ENCODE measurements at places on chromosomes 13 and 19.

DNA sequence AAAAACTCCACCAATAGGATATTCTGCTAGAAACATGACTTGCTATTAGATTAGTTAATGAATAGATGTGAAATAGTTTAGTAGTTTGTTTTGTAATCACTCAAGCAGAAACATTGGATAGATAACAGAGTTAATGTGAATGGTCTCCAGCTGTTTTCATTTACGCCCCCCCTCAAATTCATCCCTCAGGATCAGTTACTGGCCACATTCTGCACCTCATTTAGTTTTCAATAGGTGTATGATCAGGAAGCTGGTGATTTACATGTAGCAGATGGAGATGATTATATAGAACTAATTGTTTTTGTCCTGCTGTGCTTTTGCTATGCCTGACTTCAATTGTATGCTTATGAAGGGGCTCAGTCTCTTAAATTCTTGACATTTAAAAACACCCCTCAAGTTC, 759.0 kb downstream of the SLITRK6 start:
- no peak for DNase-seq

DNA sequence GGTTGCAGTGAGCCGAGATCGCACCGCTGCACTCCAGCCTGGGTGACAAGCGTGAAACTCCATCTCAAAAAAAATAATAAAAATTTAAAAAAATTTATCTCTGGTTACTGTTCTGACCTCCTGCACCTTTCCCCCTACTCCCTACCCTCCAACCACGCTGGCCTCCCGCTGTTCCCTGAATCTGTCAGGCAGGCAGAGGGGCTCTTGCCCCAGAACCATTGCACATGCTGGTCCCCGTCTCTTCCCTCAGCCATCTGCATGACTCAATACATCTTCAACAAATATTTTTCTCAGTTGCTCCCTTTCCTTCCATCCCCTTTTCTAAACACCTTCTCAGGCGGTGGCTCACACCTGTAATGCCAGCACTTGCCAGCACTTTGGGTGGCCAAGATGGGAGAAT, 1.1 kb upstream of the FAM187B start:
- no peak for DNase-seq

- no peak for DNase-seq
These were observed 14.6 kb downstream of the PDS5B start for GRCh38 chr13:32600890-32601289.

- no peak for DNase-seq
These were observed 233.7 kb upstream of the IPO5 start for GRCh38 chr13:97719736-97720135.

GRCh38 chr13:60139272-60139671, 24.5 kb downstream of the DIAPH3 start:
- DNase-seq, result no peak

DNA sequence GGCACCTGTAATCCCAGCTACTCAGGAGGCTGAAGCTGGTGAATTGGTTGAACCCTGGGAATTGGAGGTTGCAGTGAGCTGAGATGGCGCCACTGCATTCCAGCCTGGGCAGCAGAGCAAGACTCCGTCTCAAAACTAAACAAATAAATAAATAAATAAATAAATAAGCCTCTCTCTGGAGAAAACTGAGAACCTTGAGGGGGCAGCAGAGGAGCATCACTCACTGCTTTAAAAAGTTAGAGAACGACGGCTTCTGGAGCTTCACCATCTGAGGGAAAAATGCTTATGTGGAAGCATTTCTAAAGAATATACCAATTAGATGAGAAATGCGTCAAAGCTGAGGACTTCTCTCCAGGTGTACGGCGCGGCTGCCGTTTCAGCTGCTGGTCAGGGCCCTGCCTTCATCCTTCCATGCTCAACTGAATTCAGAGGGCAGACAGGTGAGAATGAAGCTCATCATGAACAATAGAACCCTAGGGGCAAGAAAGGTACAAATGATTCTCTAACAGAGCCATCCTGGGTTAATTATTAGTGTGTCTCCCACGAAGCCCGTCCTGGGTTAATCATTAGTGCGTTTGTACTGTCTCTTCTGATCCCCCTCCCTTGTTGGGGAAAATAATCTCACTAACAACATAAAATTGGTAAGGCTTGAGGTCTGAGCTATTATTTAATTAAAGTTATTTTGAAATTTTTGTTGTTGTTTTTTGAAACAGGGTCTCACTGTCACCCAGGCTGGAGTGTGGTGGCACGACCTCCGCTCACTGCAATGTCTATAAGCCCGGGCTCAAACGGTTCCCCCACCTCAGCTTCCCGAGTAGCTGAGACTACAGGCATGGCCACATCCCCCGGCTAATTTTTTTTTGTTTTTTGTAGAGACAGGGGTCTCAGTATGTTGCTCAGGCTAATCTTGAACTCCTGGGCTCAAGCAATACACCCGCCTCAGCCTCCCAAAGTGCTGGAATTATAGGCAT, 80.1 kb downstream of the IPO5 start:
- no peak for DNase-seq

DNA sequence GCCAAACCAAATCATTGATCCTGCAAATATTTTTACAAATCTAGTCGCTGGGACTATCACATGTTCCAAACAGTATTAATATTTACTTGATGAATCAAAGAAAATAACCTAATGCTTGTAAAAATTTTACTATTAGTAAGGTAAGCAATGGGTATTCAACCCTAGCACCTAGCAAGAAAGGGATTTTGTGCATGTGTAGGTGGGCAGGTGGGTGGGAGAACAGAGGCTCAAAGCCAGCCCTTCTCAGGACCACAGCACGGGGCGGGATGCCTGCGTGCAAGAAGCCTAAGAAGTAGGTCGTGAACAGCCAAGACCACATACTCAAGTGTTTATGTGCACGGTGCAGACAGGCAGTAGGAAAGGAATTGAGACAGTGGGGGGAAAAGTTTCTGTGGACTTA, 26.6 kb downstream of the DOCK9 start:
- no peak for DNase-seq

- DNase-seq, result no peak
These were observed 76.0 kb downstream of the ZNF557 start for GRCh38 chr19:7145494-7145893.

- no peak for DNase-seq
These were observed 136.3 kb downstream of the SPRY2 start for GRCh38 chr13:80204642-80205041.

GRCh38 chr19:14580623-14581237, 2.2 kb upstream of the CLEC17A start:
- DNase-seq, result no peak

DNA sequence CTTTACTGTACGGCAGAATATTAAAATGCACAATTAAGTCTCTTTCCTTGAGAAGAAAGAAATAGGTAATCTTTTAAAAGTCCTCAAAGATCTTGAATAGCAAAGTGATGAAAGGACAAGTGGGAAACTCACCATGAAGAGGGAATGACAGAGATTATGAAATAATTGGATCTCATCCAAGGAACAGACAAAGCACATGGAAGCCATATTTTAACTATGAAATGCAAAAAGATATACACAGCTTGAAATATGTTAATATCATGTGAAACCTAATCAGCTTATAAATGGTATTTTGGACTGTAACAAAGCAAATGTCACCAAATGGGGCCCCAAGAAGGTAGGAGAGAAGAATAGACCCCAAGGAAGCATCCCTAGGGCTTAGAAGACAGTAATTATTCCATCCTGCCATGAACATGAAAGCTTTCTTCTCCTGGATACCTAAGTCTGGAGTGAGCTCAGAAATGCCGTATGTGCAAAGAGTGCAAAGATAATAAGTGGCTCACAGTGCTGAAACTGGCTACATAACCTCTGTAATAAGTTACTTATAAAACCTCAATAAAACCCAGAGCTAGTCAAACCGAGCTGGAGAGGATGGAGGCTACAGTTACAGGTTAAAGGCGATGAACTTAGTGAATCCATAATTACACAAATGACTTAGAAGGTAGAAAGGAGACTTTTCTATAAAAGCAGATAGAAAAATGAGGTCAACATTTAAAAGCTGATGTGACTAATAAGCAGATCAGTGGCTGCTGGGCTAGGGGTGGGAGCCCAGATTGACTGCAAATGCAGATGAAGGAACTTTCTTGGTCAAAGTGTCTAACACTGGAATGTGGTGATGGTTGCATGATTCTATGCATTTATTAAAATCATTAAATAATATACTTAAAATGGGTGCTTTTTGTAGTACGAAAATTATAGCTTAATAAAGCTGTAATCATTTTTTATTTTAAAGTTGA, 34.4 kb downstream of the DCLK1 start:
- DNase-seq, result no peak

- no peak for DNase-seq
These were observed 294.9 kb downstream of the SHISA2 start for GRCh38 chr13:25756912-25757311.

- DNase-seq, result no peak
These were observed 199.2 kb downstream of the DLEU7 start for GRCh38 chr13:50644081-50644871.

DNA sequence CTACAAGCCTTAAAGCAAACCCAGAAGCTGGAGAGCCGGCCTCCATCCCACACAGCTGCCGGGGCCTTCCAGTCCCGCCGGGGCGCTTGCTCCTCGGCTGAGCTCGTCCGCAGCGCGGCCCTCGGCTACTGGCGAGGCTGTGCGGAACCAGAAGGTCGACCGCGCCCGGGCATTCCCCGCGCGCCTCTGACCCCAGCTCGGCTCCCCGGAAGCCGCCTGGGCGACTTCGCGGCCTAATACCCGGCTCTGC, 863 bp downstream of the ANKRD10 start:
- no peak for DNase-seq

GRCh38 chr13:39394796-39395678, 208.0 kb downstream of the LHFPL6 start:
- no peak for DNase-seq

DNA sequence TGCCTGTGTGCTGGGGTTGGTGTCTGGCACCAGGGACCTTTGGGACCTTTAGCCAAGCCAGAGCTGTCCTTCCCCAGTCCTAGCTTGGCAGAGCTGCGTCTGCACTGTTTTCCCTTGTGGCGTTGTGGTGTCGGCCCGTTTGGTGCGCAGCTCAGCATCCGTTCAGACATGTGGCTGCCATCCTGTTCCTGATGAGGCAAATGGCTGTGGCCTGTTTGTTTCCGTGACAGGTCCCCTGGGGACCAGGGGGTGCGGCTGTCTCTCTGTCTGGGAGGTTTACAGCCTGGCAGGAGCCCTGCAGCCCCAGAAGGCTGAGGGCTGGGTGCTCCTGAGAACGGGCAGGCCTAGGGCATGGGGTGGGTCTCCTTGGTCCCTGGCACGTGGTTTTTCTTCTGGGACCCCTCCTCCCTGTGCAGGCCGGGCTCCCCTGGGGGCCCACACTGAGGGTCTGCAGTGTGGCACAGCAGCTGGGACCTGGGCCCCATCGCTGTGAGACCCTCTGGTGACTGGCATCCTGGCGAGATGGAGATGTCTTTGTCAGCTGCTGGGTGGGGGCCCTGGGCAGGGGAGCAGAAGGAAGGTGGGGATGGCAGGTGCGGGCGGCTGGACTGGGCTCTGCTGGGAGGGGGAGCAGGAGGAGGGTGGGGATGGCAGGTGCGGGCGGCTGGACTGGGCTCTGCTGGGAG, 4.0 kb downstream of the SPPL2B start:
- DNase-seq, result no peak

DNA sequence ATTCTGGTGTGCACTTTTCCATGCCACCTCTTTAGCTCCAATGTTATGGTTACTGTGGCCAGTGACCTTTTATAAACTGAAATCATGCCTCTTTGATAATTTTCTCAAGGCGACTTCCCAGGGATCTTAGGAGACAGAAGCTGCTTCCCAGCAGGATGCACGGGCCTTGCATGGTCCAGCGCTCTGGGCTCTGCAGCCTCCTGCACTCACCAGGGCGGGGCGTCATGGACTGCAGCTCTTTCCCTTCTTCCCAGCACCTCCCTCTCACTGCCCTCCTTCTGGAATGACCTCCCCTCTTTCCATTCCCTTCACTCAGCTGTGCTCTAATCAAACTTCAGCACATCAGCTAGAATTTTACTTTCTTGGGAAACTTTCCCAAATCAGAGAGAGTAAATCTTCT, 318.3 kb downstream of the IRS2 start:
- no peak for DNase-seq

DNA sequence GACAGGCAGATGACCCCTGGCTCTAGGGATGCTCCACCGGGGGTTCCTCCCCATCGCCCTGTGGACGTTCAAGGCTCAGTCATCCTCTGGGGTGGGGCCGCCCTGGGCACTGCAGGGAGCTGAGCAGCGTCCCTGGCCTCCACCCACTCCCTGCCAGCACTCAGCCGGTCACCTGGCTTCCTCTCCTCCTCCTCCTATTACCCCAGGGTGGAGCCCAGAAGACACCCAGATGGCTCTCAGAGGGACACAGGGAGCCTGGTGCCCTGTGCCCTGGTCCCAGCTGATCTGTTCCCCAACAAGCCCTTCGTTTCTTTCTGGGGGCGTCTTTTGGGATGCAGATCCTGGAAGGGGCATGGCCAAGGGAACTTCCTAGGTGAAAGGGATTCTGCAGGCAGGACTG, 3.7 kb upstream of the MKNK2 start:
- no peak for DNase-seq

DNA sequence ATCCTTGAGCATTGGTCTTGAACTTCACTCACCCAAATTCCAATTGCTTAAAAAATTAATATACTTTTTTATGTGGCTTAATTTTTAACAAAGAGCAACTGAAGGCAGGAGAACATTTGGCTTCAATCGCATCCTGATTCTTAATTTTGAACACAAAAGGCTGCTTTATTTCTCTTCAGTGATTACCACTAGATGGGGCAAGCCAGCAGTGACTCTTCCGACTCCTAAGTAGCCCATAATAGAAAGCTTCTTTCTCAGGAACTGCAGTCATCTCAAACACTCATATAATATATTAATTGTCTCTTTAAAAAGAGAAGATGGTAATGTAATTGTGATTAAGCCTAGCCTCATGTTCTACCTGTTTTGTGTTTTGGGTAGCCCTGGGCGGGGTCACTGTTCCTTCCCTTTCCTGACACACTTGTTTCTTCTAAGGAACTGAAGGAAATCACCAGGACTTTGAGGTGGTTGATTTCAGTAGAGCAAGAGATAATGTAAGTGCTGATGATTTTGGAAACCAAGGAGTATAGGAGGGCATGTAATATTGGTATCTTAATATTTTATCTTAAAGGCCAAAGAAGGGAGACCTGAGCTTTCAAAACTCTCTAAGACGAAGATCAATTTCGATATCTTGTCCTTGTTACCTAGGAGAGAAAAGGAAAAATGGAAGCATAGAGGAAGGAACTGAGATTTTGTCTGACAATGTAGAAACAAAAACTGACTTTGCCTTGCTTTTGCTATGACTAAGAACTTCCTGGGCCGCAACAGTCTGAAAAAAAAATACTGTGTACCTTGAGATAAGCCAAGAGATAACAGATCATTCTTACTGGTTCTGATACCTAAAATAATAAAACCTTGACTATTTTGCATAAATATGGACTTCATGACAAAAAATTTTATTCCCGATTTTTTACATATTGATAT, 73.1 kb downstream of the TNFSF13B start:
- no peak for DNase-seq

All from progenitor cell of endocrine pancreas (in vitro differentiated cells).